Tibial nerve (tissue), 4 donors: ENCODE measurements at places on chromosomes 2 and 18.

GRCh38 chr2:118689033-118689432, 158.4 kb downstream of the EN1 start:
- no peak for DNase-seq

DNA sequence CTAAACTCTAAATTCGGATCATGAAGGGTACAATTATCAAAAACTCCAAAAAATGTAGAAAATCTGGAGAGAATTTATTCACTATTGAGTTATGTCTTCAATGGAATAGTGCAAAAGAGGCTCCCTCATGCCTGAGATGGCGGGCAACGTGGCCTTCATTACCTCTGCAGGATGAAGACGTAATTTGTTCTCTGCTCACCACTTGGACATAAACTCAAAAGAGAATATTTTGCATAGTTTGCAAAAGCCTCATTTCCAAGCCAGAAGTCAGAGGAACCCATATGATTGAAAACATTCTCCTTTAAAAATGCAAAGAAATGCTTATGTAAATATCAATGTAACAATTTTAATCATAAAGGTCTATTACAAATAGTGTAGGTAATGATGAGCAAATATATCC, 58.7 kb downstream of the SLC25A12 start:
- no peak for DNase-seq

GRCh38 chr2:11914455-11914854, 168.0 kb downstream of the LPIN1 start:
- DNase-seq, result no peak

- DNase-seq, result no peak
These were observed 4.3 kb downstream of the TMEFF2 start for GRCh38 chr2:192190474-192190873.

- DNase-seq, result no peak
These were observed 51.0 kb downstream of the ABI2 start for GRCh38 chr2:203379156-203379555.

DNA sequence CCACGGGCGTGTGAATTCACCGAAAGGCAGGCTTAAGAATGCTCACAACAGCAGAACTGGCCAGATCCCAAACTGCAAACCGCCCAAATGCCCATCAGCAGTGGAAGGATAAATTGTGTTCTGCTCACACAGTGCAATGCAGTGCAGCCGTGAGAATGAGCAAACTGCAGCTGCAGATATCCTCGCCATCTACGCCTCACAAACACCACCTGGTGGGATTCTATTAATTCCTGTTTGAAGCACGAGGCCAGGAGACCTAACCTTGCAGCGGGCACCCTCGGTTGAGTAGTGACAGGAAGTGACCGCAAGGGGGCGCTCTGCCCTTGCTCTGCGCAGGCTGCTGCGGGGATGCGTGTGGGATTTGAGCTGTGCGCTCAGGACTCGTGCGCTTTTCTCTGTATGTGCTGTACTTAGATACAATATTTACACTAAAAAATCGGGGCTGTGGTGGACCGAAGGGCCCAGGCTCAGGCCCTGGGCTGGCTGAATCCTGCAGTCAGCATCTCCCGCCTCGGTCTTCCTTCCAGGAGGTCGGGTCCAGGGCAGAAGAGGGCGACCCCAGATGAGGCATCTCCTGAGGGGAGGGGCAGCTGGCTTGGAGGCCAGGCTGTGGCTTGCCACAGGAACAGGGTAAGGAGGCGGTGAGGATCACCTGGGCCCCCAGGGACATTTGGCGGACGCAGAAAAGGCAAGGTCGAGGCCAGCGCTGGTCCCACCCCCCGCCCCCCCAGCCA, 19.8 kb upstream of the PDIA6 start:
- peak; percentile 56 for DNase-seq

DNA sequence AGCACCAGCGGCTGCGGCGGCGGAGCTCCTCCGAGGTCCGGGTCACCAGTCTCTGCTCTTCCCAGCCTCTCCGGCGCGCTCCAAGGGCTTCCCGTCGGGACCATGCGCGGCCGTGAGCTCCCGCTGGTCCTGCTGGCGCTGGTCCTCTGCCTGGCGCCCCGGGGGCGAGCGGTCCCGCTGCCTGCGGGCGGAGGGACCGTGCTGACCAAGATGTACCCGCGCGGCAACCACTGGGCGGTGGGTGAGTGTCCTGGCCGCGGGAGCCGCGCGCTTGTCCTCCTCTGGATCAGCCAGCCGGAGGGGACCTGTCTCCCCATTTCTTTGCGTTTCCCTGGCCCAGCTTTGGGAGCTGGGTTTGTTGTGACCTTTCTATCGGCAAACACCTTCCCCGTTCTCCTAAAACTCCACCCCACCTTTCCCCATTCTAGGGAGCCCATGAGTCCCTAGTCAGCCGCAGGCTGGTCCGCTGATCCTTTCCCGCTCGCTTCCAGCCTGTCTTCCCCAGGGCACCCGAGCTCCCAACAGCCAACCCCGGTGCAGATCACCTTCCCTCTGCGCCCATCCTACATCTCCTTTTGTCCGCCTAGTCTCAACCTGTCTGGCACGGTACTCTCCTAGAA, 316 bp downstream of the GRP start:
- DNase-seq, result no peak

GRCh38 chr2:175981551-175981950, 20.5 kb downstream of the LNPK start:
- no peak for DNase-seq

DNA sequence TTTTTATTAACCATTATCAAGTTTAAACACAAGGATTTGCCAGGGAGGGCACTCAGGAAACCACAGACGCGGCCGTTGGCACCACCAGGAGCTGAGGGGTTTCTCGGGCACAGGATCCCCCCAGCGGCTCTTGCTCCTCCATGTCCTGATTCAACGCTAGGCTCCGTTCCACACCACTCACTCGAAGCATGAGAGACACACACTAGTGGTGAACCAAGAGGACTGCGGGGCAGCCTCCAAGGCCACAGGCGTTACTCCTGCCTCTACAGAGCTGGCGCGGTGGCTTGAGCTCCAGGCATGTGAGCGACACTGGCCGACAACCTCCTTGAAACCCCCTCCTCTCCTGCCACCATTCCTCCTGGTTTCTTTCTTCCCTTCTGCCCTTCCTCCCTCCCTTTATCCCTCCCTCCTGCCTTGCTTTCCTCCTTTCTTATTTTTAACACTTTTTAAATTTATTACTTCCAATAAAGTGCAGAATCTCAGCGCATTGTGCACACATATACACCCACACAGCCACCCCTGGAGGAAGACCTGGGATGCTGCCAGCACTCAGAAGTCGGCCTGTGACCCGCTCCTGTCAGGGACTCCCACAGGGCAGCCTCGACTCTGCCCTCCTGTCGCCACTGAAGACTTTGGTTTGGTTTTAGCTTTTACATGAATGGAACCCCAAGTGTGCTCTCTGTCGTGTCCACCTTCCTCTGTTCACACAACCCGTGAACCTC, 21.7 kb downstream of the COX7A2L start:
- DNase-seq, result no peak

DNA sequence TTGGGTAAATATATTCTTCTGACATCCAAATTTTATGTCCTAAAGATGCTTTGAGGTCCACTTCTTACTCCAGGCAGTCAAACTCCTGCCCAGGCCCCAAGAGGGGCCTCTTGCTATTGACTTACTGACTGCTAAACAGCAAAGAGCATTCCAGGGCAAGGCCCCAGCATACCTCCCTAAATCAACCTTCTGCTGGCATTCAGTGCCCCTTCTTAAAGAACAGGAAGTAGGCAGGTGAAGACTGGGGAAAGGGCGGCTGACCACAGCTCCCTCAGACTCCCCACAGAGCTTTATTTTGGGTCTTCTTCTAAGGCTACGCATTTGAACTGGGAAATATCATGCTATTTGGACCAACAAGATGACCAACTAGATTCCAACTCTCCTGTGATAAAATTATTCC, 68.9 kb downstream of the USP40 start:
- DNase-seq, result no peak

DNA sequence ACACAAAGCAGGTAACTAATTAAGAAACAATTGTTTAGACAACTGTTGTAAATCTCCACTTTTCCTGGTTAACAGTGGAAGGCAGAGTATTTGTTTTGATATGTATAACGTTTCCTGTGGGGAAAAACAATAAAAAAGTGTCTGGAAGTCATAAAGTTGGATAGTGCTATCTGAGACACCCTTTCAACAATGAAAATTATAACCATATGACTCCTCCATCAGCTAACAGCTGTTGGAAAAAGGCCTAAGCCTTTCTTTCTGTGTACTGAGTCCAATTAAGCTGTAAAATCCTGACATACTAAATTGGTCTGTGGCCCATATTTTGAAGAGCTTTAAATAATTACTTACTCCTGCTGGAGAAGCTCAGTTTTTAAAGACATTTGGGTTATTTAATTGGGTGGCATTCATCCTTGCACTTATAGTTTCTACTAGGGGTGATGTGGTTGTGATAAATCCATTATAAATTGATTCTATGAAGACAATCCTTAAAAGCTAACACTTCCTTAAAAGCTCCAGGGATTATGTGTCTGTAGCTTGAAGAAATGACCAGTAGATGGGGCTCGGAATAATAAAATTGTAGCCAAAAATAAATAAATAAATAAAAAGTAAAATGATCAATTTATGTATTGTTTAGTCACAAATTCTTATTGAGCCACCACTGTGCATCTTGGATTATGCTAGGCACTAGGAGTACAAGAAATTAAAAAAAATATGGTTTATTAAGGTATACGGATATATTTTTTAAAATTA, 698.1 kb upstream of the NXPH2 start:
- no peak for DNase-seq

DNA sequence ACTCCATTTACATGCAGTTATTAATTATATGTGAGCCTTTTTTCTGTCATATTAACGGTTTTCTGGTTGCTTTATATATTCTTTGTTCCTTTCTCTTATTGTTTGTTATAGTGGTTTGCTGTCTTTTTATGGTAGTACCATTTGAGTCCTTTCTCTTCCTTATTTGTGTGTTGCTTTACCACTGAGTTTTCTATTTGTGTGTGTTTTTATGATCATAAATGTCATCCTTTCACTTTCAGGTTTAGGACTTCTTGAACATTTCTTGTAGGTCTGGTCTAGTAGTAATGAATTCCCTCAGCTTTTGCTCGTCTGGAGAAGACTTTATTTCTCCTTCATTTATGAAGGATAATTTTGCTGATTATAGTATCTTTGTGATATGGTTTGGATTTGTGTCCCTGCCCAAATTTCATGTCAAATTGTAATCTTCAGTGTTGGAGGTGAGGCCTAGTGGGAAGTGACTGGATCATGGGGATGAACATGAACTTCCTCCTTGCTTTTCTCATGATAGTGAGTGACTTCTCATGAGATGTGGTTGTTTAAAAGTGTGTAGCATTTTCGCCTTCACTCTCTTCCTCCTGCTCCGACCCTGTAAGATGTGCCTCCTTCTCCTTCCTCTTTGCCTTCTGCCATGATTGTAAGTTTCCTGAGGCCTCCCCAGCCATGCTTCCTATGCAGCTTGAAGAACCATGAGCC, 11.5 kb downstream of the GCC2 start:
- no peak for DNase-seq

DNA sequence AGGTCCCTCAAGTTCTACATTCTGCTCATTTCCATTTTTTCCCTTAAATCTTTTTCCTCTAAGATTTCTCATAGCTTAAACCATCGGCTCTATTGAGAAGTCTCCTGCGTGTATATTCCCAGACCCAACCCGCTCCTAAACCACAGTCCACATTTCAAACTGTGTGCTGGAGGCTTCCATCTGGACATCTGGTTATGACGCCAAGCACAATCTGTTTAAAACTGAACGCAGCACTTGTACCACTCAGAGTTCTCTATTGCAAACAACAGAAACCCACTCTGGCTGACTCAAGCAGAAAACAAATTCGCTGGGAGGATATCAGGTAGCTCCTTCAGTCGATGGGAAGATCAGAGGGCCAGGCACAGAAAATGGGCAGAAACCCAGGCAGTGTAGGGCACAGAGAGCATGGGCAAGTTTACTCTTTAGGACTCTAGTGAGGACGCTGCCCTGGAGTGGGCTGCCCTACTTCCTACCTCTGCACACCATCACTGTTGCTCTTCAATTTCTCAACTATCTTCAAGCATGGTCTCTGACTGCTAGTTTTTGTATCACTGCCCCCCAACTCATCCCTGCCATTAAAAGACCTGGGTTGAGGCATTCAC, 5.6 kb upstream of the EML4 start:
- DNase-seq, result no peak

DNA sequence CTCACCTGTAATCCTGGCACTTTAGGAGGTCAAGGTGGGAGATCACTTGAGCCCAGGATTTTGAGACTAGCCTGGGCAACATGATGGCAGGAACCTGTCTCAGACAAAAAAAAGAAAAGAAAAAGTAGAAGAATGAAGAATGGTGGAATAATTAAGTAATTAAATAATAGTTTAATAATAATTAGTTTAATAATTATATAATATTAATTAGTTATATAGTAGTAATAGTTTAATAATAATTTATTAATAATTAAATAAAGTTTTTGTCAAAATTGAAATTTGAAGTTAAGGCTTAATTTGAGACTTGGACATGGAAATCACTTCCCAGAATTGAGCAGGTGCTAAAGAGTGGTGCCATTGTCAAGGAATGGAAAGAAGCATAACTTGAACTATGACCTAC, 52.2 kb upstream of the ABCA12 start:
- DNase-seq, result no peak

DNA sequence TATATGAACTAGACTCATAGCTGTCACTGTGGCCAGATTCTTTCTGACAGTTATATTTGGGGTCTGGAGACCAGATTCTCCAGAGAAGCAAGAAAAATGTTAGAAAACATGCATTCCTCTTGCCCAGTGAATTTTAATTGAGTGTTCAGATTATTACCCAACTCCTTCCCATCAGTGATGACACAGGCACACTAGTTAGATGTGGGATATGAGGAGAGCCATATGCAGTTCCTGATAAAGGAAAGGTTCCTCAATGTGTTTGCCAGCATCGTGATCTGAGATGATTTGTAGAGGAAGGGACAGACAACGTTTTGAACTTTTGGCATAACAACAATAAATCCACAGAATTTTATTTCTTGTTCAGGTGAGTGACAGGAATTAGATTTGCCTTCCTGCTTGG, 308.6 kb downstream of the PIEZO2 start:
- DNase-seq, result no peak

DNA sequence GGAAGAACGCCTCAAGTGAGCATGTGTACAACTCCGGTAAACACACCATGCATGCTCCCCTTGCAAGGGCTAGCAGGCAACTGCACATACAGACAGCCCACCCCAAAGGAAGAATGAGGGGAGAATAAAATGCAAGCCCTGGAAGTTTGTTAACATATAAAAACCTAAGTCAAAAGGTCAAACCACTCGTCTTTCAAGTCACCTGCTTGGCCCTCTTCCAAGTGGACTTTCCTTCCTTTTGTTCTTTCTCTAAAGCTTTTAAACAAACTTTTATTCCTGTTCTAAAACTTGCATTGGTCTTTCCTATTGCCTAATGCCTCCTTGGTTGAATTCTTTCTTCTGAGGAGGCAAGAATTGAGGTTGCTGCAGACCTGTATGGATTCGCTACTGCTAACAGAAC, 5.2 kb upstream of the RPIA start:
- no peak for DNase-seq

DNA sequence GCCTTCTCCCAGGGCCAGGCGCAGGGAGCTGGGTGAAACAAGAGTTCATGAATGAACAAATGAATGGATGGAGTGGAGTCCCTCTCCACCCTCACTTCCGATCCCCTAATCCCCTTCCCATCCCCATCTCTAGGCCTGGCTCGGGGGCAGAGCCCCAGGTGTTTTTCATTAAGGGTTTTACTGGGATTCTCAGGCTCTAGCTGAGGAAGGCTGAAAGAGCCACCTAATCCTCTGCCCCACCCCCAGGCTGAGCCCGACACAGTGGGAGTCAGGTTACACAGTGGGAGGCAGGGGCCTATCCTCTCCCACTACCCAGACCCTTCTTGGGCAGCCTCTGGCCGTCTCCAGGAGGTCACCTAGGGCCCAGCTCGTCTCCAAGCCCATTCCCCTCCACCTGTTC, 36.1 kb downstream of the SDC1 start:
- no peak for DNase-seq
